Urothelium cell line (cell line): ENCODE measurements at places on chromosomes 3 and 15.

DNA sequence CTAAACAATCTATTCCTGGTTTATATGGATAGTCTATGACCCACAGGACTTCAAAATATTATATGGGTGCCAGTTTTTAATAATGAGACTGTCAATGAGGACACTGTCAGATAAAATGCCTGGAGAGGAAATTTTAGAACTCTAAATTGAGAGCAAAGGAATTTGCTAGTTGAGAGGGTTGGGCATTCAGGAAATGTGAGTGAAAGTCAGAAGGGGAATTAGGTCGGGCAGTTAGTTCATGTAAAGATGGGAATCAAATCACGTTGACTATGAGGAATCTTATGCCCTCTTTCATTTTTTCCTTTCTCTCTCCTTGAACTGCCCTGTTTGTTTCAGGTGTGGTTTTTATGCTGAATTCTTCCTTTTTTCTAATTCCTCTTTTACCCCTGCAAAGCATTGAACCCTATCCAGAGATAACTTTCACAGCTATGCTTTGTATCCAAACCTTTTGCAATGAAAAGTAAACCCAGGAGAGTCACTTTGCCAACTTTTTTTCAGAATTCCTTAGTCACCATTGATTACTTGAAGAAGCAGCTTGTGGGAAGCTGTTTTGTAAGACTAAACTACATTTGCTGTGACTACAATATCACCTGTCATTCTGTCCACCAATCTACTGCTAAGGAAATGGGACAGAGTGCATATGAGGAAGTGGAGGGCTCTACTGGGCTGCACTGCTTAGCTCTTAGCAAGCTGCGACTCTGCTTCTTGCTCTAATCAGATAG lies 27.8 kb downstream of the CHP1 start:
- DNase-seq: no peak

DNA sequence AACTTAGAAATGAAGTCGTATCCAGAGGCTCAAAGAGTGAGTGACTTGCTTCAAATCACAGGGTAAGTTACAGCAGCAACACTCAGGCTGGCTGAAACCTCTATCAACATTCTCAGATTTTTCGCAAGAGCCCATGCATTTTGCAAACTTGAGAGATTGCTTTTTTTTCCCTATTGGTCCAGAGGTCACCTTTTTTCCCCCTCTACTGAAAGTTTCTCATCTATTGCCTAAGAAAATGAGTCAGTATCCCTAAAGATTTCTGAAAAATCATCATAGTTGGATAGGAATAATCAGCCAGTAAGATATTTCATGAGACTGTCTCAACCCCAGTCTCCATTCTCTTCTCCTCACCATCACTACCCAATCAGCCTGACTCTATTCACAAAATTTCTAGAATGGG lies 410.6 kb downstream of the FOXP1 start:
- DNase-seq: no peak

DNA sequence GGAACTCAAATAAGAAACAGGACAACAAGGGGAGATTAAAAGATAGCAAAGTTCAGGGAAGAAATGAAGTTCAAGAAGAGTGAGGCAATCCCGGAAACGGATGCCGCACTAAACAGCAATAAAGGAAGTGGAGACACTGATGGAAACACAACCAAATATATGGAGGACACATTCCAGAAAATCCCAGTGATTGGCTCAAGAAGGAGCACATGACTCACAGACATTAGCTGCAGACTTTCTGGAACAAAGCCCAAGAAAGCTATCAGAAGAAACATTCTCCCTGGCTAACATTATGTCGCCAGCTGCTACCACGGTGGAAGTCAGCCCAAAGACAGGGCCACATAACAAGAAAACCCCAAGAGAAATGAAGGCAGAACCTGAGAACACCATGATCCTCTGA lies 18.1 kb upstream of the VGLL4 start:
- DNase-seq: peak; percentile 16

DNA sequence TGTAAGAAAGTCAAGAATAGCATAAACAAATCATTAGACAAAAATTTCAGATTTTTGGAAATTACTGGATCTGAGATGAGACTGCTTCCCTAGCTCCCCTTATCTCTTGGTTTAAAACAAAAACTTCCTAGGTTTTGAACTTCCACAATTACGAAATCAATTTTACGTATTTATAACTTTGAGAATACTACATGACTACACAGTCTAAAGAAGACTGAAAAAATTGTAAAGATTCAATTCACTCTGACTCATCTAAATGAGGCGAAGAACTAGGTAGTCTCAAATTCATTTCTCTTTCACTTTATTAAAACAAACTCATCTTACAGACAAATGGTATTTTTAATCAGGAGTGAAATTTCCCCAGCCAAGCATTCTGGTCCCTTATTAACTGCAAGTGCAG lies 10.3 kb downstream of the CCDC54 start:
- DNase-seq: no peak

DNA sequence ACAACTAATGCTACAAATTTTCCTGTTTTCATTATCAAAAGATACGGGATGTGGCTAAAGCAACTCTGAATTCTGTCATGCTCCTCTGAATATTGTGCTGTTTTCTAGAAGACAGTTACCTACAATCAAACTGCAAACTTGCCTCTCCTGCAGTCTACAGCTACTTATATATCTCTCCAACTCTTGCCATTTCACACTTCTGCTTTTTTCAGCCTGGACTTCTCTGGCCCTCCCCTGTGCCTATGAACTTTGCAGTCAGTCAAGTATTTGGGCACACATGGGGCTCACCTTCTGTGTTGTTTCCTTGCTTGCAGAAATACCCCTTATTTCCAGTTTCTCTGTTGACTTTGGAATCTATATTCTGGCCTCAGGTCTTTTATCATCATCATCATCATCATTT lies 575.6 kb downstream of the GRM7 start:
- no peak for DNase-seq

DNA sequence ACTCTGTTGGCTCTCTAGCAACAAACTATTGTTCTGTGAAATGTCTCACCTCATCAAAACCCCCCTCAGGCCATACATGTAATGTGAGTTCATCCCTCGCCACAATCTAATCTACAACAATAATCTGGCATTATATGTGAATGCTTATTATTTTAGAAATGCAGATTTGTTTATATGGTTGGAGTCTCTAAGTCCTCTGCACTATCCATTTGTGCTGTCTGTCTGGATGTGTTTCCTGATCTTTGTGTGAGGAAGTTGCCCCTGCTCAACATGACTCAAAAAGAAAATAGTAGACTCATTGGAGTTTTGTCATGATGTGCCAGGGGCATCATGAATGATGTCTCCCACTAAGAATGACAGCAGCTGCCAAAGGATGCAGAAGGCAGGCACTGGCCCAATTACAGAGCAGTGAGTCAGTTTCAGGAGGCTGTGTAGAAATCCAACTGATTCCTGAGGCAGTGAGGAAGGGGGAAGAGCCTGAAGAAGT lies 161.6 kb upstream of the PDZRN3 start:
- no peak for DNase-seq
